AG08396 (cell line): ENCODE measurements at places on chromosomes 7 and 10.

- DNase-seq: no peak
Measured at GRCh38 chr7:72037516-72037915, 374.6 kb downstream of the CALN1 start.

- no peak for DNase-seq
Measured at GRCh38 chr10:75040576-75040975, 70.9 kb upstream of the SAMD8 start.

- DNase-seq: peak; percentile 43
Measured at GRCh38 chr7:91263384-91264045, 718 bp upstream of the FZD1 start.

DNA sequence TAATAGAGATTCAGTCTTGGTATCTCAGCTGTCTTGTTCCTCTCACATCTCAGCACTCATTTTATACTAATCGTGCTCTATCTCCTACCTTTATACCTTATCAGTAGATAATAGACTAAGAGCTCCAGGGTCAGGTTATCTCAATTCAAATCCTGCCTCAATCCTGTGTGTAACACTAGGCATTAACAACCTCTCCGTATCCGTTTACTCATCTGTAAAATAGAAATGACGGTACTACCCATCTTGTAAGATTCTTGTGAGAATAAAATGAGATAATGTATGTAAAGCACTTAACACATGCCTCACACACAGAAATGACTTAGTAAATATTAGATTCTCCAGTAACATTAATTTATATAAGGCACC lies 622 bp upstream of the P4HA1 start:
- DNase-seq: no peak

GRCh38 chr7:122492007-122492406 lies 187.5 kb upstream of the FEZF1 start:
- no peak for DNase-seq

GRCh38 chr7:16975712-16976111 lies 93.9 kb upstream of the AGR3 start:
- no peak for DNase-seq
